Left cardiac atrium (tissue), 4 donors: ENCODE measurements at places on chromosomes 5 and 9. TPM values are rescaled to one million over a fixed set of nuclear protein-coding genes. Genes with fewer than 3 reads are reported as not detected.

CTSL gene
- 165 TPM for total RNA-seq

- DNase-seq: no peak
Observed at GRCh38 chr9:26163931-26164330, 485.7 kb upstream of the TUSC1 start.

DNA sequence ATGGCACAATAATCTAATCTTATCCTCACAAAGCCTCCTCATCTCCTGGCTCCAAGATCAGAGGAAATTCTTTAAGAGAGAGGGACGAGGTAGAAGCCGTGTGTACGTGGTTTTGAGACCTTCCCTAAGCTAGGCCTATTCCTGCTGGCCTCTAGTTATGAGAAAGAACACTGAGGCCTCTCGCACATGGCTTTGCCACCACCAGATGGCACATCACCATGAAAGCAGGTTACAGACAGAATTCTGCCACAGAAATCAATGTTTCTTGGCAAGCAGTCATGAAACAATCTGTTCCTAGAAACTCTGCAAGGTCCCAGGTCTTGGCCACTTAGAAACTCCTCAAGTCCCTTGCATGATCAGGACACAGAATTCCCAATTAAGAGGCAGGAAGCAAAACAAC is 268.2 kb upstream of the TAS2R1 start:
- DNase-seq: no peak

DNA sequence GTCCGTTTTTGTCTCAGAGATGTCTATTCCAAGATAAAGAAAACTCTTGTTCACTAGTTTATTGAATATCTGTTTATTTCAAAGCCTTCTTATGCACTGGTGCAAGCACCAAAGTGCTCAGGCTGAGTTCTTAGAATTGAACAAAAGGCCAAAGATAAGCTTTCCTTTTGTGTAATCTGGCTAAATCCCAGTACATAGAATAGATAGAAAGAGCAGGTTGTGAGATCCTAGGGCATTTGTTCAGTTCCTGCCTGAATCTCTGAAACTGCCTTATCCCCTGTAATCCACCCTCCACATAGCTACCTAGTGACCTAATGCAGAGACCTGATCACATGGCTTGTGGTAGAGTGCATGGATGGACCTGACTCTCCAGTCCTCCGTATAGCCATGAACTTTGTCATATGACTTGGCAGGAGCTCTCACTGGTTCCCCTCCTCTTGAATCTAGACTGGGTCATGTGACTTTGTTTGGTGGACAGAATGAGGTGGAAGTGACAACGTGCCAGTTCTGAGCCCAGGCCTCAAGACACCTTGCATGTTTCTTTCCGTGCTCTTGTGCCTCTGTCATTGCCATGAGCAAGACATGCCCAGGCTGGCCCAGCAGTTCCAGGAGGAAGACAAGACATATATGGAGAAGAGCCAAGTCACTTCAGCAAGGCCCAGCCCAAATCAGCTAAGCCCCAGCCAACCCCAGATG is 139.3 kb upstream of the SHB start:
- no peak for DNase-seq

DNA sequence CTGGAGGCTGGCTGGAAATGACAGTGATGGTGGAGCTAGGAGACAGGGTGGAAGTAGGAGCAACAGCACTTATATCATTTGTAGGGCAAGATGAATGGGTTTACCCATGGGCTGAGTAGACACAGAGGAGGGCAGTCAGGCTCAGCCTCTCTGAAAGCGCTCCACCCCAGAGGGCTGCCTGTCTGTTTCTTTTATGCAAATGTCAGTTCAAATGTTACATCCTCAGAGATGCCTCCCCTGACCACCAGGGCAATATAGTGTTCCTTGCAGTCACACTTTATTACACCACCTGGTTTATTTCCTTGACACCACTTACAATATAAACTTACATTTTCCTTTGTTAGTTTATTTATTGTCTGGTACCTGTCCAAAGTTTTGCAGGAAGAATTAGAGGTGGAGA is 159.5 kb upstream of the IL12B start:
- DNase-seq: no peak

- no peak for DNase-seq
Observed at GRCh38 chr9:27204578-27204977, 92.4 kb downstream of the EQTN start.
